ENCODE measurements at places on chromosomes 6 and 20.

DNA sequence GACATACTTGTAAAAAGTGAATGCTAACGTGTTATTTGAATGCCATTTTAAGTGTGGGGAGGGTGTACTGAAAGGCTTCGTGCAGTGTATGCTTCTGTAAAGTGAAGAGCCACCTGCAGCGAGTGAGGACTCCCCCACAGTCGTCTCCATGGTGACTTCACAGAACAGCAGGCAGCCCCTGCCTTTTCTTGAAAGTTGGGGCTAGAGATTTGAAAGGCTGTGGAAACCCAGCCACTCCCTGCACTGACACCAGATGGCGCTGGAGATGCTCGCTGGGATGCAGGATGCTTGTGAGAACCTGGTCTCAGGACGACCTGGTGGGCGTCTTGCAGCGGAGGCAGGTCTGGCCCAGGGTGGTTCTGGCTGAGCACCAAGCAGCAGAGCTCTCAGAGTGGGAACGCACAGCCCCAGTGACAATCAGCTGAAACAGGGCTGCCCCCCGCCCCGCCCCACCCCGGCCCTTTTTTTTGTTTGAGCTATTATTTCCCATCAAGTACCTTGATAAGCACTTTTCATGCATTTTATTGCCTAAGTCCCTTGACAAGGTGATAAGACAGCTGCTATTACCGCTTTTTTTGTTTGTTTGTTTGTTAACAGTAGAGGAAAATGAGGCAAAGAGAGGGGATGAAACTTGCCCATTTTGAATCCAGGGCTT lies 150.3 kb downstream of the SYCP2 start:
- peak; percentile 55 for DNase-seq

- DNase-seq = no peak
Observed at GRCh38 chr20:48019940-48020339, 234.7 kb upstream of the SULF2 start.

DNA sequence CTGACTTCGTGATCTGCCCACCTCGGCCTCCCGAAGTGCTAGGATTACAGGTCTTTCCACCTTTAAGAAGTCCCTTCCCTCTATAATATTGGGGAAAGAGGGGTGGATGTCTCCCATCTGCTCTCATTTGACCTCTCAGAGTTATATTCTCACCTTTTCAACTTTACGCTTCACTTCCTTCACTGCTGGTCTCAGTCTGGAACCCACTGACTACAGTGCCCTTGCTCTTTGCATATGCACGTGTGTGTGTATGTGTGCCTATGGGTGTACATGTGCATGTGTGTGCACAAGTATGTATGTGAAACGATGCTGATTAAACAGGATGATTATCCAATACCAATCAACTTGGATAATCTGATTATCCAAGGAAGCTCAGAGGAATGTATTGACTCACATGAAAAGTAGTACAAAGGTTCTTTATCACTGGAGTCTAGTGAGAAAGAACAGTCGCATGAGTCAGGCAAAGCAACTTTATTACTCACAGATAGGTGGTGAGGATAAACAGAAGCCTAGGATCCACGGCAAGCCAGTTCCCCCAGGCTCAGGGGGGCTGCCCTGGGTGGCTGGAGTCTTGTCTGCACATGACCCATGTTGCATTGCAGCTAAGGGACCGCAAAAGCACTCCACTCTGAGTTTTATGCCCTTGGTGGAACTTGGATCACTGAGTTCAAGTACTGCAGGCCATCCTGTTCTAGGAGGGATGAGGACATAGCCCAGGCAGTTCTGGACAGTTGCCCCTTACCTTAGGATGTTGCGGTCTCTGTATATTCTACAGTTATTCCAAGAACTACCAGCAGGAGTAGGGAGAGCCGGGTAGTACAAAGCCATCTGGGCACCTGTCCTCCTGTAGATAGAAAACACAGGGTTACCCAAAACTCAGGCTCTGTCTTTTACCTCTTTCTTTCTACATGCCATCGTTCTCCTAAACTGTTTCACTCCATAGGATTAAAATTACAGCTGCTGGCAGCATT lies 50.9 kb downstream of the SNRNP48 start:
- DNase-seq = no peak

GRCh38 chr6:157644043-157644810 lies 178.8 kb upstream of the SNX9 start:
- no peak for DNase-seq

GRCh38 chr6:21264288-21265033 lies 329.1 kb upstream of the SOX4 start:
- no peak for DNase-seq

- DNase-seq = no peak
Observed at GRCh38 chr20:49862607-49863200, 50.1 kb downstream of the SLC9A8 start.

DNA sequence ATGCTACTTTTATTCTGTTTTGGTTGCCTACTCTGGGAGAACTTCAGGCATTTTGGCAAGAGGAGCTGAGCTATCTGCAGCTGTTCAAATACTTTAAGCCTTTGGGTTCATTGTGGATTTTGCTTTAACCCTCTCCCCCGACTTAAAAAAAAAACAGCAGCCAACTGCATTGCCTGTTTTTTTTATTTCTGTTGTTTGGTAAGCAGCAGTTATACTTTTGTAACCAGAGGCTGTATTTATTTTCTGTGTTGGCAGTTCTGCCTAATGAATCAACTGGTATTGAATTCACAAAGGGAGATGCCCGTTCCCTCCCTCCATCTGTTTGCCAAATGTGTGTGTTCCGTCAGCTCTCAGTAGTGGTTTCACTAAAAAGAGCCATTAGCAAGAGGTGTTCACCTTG lies 484.0 kb downstream of the UTRN start:
- no peak for DNase-seq

GRCh38 chr6:137910843-137911456 lies 43.9 kb downstream of the TNFAIP3 start:
- no peak for DNase-seq

DNA sequence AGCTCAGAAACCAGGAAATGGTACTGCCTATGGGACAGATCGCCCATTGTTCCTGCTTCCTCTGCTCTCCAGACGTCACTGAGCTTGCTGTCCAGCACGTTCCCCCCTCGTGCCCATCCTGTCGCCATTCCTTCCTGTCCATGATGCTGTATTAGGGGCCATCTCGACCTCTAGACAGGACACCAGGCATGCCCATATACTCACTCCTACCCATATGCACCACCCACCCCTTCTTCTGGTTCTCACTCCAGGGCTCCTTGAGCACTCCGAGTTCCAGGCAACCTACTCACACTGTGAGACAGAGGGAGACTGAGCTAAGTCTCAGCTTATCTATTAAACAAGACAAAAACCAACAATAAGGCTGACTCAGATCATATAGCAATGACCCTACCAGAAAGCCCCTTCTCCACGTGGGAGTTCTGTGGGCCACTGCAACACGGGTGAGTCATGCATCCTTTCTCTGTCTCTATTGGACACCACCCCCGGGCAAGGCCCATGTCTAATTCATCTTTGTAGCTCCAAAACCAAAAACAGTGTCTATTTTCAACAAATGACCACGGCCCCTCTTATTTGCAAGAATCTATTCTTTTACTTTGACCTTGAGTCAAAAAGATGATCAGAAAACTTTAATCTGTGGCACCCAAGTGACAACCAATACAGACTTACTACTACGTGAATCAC lies 65.7 kb downstream of the PSMG4 start:
- peak; percentile 58 for DNase-seq

DNA sequence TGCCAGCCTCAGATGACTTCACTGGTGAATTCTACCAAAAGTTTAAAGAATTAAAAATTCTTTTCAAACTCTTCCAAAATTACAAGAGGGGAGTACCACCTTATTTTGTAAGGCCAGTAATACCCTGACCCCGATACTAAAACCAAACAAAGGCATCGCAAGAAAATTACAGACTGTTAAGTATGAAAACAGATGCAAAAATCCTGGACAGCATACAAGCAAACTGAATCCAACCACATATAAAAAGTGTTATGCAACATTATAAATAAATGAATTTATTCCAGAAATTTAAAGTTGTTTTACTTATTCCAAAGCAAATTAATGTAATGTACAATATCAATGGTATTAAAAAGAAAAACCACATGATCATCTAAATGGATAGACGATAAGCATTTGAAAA lies 873.6 kb upstream of the GJE1 start:
- DNase-seq = no peak

GRCh38 chr20:1184638-1185315 lies at the start of gene TMEM74B:
Gene TMEM74B (minus strand): TSS chr20:1184981. CDS start chr20:1183801, 1,180 bp downstream.
- DNase-seq = no peak

- no peak for DNase-seq
Observed at GRCh38 chr6:79030511-79030910, 47.5 kb downstream of the PHIP start.

GRCh38 chr6:156269751-156270369 lies 507.3 kb upstream of the ARID1B start:
- no peak for DNase-seq

DNA sequence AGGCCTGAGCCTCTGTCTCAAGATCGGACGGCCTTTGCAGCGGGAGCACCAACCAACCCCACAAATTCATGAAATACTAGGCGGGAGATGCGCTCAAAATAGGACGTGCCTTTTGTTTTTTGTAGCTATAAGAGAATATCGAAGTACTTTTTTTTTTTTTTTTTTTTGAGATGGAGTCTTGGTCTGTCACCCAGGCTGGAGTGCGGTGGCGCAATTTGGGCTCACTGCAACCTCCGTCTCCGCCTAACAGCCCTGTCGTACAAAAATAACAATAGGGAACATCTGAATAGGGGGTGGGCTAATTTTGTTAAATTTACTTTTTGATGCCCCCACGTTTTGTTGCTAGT lies 5.9 kb upstream of the TUBB2A start:
- no peak for DNase-seq

DNA sequence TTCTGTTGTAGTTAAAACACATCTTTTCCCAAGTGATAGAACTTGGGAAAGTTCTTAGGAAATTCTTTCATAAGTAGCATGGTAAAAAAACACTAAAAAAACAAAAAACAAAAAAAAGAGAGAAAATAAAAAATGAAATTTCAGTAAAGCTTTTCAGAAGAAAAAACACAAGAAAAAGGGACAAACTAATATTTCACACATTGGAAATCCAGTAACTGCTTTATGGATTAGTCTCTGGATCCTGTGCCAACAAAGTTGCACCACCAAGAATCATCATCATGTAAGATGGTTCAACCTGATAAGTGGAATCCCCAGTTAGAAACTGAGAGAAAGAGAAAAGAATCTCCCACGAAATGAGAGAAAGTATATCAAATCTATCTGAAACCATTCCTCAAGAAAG lies 144.2 kb downstream of the GMDS start:
- DNase-seq = no peak

DNA sequence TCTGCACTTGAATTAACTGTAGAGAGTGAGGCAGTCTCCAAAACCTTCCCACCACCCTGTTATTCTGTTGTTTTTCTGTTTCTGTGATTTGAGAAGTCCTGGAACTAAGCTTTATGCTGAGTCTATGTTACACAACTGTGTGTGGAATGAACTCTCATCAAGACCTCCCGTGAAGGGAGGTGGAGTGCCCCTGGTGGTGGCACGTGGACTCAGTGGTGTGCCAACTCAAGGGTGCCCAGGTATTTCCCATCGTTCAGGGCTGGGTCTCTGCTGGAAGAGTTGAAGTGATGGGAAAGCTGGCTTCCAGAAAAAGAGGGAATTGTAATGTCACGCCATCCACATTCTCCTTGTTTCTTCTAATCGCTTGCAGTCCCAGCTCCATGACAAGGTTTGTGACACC lies 374.2 kb downstream of the SMOC2 start:
- DNase-seq = no peak

GRCh38 chr20:36951979-36952738 lies 651 bp upstream of the SAMHD1 start:
- DNase-seq = no peak

GRCh38 chr6:75348882-75349261 lies 64.3 kb upstream of the TMEM30A start:
- no peak for DNase-seq

DNA sequence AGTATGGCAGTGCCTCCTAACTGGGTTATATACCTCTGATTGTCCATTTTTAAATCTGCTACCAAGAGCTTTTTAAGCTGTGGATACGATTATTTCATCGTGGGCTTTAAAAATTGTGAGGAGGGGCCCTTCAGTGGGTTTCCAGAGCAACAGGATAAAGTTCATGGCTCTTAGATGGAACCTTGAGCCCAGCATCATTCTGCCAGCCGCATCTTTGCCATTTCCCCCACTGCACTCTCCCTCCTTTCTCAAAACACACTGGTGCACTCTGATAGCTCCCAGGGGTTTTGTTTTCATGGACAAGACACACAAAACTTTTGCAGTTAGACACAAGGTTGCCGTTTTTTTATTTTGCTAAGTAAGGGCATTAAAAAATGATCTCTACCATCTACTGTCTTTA lies 54.1 kb downstream of the RREB1 start:
- no peak for DNase-seq

- no peak for DNase-seq
Observed at GRCh38 chr6:5904532-5904931, 102.2 kb downstream of the NRN1 start.

- DNase-seq = no peak
Observed at GRCh38 chr20:3935956-3936340, 46.8 kb downstream of the PANK2 start.

DNA sequence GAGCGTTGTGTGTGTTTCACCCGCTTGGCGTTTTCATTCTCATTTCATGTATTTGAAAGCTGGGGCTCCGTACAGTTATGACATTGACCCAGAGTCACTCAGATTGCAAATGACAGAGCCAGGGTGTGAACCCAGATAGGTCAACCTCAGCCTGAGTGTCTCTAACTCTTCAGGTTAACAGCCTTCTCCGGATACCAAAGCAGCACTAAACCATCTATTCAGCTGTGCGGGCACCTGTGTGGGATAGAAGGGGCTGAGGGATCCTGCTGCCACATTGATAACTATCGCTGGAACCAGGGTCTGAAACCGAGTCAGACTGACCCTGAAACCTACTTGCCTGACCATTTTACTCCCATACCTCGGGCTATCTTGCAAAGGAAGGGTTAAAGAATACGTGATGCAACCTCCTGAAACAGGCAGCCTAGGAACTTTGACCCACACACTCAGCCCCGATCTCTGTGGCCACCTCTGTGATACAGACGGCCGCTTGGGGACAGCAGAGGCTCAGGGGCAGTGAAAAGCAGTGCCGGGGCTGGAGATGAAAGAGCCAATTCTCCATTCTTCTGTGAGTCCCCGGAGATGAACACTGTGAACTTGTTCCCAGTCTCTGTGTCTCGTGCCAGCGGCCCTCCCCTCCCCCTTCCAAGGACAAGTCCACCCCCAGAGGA lies 233.5 kb upstream of the QKI start:
- DNase-seq = peak; percentile 93
